ENCODE measurements at places on chromosomes 12 and 14. TPM values are rescaled to one million over a fixed set of nuclear protein-coding genes. Genes with fewer than 3 reads are reported as not detected.

GRCh38 chr14:51165415-51165814, 70.5 kb upstream of the TRIM9 start:
- no peak for DNase-seq

MYO1A gene
- under 0.01 TPM for total RNA-seq

- no peak for DNase-seq
These were observed 20.6 kb downstream of the RACGAP1 start for GRCh38 chr12:50004696-50005095.

- peak; percentile 38 for DNase-seq
These were observed 1.0 kb downstream of the ORMDL2 start for GRCh38 chr12:55818886-55819285.

BEGAIN gene
- total RNA-seq = 0.18 TPM

- no peak for DNase-seq
These were observed 9.8 kb downstream of the ITGA5 start for GRCh38 chr12:54409267-54409666.

DNA sequence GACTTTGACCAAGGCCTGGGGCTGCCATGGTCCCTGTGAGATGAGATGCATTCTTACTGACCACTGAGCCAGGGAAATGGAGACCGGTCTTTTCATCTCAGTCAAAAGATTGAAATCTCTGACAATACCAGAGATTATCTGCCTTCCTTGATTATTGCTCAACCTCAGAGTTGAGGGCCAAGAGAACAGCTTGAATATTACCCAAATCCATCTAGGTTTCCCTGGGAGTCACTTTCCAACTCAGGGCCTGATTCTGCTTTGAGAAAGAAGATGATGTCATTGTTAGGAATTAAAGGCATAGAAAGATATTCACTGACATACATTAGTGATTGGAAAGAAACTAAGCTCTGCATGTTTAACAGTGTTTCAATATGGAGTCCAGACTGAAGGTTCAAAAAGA, 515.9 kb upstream of the TBX3 start:
- peak; percentile 80 for DNase-seq

DNA sequence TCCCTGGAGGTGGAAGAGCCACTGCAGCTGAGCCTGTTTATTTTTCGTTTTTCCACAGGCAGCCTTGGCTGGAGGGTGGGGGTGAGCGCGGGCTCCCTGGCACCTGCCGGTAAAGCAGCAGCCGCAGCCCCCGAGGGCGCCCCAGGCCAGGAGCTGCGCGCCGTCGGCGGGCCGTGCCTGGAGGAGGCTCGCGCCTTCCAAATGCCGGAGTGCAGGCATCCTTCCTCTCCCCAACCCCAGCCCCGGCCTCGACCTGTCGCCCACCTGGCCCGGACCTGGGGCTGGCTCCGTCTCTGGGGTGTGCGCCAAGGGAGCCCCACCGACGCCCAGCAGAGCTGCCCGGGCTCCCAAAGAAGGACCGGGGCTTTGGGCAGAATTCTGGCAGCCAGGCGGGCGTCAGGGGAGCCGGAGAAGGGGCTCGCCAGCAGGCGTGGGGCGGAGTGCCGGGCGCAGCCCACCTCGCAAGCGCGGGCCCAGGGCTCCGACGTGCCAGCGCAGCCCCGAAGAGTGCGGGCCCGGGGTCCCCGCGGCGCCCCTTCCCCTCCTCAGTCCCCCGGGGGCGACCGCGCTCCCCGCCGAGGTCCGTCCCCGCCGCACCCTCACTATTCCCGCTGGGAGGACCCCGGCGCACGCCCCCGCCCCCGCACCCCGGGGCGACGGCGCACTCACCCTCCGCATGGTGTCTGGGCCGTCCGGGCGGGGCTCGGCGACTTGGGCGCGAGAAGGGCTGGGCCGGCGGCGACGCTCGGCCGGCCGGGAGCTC, 130.3 kb downstream of the NDUFA12 start:
- DNase-seq = no peak

DNA sequence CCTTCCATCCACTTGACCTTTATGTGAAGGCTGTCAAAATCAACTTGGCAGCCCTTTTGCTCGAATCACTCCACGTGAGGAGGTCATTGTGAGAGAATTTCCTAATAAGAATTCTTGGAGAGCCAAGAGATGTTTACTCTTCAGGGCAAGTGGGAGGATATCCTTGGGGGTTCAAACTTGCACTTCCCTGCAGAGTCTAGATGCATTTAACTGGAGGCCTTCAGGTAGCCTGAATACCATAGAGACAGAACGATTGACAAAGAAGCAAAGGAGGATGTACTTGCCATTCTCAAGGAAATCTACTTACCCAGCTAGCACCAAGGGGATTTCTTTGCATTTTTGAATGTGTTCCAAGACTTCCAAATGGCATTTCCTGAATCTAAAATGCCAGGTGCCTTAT, 1702.6 kb upstream of the FLRT2 start:
- peak; percentile 11 for DNase-seq

GRCh38 chr12:103657331-103657730, 70.3 kb downstream of the STAB2 start:
- DNase-seq = peak; percentile 23

DNA sequence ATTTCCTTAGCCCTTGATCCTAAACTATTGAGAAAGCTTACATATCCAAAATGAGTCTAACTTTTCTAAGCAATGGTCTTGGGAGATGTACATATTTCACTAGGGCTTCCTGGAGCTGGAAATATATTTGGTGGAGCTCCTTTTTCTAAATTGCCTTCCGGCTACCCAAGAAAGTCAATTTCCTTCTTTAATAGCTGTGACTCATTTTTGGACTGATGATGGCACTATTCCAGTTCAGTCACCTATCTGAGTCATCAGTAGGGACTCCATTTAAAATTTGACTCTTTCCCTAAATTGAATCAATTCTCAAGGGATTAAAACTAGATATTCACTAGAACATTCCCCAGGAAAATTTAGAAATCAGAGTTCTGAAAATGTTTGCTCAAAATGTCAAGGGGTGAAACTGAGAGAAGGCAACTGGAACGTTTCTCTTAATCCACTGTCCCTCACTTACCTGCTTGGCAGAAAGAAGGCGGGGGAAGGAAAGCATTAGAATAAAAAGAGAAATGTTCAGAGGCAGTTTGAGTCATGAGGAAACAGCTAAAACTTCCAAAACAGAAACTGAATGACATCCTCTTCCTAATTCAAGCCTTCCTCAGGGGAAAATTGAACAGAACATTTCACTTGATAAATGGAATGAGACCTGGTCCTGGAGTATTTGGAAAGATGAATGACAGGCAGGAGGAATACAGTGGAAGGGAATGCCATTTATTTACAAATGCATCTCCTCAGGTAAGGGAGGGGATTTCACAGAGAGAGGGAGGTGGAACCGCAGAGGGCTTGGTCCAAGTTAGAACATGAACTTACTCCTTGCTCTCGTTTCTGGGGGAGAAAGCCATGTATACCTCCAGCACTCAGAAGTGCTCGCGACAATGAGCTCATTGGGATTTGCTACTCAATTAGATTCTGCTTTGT, 91.2 kb downstream of the RGS6 start:
- DNase-seq = no peak

GRCh38 chr12:25241167-25242020, 9.3 kb downstream of the KRAS start:
- peak; percentile 71 for DNase-seq

DNA sequence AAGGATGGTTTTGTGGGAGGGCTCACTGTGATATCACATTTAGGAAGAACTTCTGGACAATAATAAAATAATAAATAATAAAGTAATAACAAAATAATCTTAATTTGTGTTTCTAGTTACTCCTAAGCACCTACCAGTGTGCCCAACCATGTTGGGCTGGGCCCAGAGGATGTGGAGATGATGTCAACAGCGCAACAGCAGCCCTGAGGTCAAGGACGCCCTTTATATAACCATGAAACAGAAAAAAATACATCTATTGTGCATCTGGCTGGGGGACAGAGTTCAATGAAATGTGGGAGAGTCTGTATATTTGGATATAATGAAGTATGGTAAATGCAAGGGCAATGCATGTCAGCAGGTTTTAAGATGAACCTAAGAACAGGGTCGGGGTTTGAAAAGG, 552.8 kb downstream of the VRK1 start:
- no peak for DNase-seq
